ENCODE measurements at places on chromosomes 7 and 10.
A peak's percentile ranks its signal among the peaks of the same experiment; 100 is the strongest.

DNA sequence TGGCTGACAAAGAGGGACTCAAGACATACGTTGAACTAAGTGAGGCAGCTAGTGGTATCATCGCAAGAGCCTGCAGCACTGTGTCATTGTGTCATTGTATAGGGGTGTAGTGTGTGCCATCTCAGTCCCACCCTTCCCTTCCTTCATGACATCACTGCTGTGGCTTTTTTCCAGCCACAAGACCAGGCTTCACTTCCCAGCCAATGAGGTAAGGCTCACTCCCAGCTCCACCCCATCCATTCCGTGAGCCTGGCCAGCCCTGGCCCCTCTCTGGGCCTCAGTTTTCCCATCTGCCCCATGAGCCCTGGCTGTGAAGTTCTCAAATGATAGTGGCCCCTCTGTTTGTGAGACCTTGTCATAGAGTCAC is 134.3 kb upstream of the ZMIZ1 start:
- DNase-seq, result no peak

DNA sequence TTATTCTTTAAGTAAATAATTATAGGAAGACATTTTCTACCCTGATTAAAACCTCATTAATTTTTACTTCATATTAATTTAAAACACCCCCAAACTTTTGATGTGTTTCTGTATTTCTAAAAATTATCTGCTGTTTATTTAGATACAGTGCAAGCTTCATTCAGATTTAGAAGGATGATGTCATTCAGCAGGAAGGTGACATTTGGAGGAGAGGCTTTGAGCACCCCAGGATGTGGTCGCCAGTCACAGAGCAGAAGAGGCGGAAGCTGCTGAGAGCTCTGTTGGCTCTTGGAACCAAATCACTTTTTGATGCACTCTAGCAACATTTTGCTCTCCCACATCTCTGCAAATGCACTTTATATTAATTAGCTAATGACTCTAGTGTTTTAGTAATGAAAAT is 233.9 kb upstream of the CACNA2D1 start:
- DNase-seq, result peak; percentile 50

DNA sequence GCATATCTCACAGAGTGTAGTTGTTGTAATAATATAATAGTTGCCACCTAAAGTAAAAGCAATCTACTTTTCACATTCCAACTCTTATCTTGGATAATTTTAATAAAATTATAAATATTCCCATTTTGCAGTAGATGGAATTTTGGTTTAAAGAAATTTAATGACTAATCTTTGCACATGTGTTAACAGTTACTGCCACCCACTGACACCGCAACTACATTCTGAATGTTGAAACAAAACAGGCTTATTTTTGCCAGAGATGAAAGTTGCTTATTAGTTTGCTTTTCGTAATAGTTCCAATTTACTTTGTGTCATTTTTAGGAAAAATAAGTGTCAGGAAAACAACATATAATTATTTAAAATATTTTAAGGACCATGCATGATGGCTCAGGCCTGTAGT is 557.5 kb upstream of the PCDH15 start:
- no peak for DNase-seq

GRCh38 chr10:89301721-89302445 is at the start of gene IFIT2:
IFIT2 (plus strand) TSS chr10:89302046; CDS start chr10:89302124, 78 bp downstream.
- no peak for DNase-seq

- no peak for DNase-seq
Observed at GRCh38 chr10:5519054-5519453, 5.7 kb upstream of the CALML3 start.

Measured in activated T-cell treated with anti-CD3 and anti-CD28 coated beads, Interleukin-2, amount 50 U/mL, for 72 hours (primary cell).